Testis (tissue), 5 donors: ENCODE measurements at places on chromosomes 11 and 22. TPM values are rescaled to one million over a fixed set of nuclear protein-coding genes. Genes with fewer than 3 reads are reported as not detected.

The GTF2H1 gene
- 103 TPM for total RNA-seq

The PLEKHB1 gene
- 71.5 TPM for total RNA-seq

GRCh38 chr11:92552942-92553341 lies 328.3 kb downstream of the FAT3 start:
- H3K36me3 ChIP-seq: no peaks in the 10 kb centered on the region
- no peaks in the 10 kb centered on the region for H3K4me1 ChIP-seq
- DNase-seq: no peak

- no peak overlapping the region for H3K4me3 ChIP-seq
- DNase-seq: peak; percentile 46
- H3K27ac ChIP-seq: peak overlapping the region; percentile 12
- no peaks in the 10 kb centered on the region for H3K27me3 ChIP-seq
Observed at GRCh38 chr11:114316980-114317786, 21.0 kb downstream of the NNMT start.

DNA sequence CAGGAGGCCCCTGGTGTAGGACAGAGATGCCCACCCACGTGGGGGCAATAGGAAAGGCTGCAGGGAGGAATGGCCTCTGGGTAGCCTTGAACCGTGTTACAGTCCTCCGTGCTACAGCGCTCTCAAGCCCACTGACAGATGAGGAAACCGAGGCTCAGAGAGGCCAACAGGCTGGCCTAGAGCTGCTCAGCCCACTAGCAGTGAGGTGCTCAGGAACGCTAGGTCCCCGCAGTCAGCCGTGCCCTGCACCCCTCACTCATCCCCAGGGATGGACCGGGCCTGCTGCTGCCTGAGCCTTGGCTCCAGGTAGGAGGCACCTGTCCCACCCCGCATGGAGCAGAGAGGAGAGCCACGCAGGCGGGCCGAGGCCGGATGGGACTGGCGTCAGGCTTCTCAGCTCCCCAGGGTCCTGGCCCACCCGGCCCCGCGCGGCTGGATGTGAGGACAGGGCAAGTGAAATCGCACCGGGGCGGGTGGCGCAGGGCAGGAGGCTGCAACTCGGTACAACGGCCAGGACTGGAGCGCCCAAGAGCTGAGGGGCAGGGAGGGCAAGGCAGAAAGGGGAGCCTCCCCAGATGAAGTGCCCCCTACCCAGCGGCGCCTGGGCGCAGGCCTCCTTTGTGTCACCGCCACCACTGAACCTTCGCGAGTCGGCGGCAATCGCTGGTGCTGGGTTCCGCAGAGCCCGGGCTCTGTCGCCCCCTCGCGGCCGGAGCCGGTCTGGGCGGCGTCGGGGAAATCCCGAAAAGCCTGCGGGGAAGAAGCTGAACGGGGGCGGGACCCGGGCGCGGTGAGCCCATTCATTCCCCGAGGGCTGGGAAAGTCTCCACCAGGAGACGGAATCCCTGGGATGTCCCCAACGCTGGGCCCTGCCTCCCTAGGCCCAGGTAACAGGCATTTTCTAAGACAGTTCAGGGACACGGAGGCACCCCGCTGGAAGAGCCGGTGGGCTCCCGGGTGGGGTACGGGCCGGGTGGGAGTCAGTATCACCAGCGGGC lies 8.4 kb upstream of the SLC2A11 start:
- DNase-seq: peak; percentile 86
- peaks cover 23% of the 10 kb centered on the region for H3K4me1 ChIP-seq
- no peaks in the 10 kb centered on the region for H3K27me3 ChIP-seq
- peak overlapping the region; percentile 11 for H3K4me3 ChIP-seq
- H3K27ac ChIP-seq: no peak overlapping the region

GRCh38 chr11:95432714-95433503 lies 201.9 kb upstream of the SESN3 start:
- no peak overlapping the region for H3K4me3 ChIP-seq
- H3K36me3 ChIP-seq: no peaks in the 10 kb centered on the region
- H3K27ac ChIP-seq: peak overlapping the region; percentile 35
- peaks cover 12% of the 10 kb centered on the region for H3K4me1 ChIP-seq
- no peak for DNase-seq
